ENCODE measurements at places on chromosomes 12 and 14. TPM values are rescaled to one million over a fixed set of nuclear protein-coding genes. Genes with fewer than 3 reads are reported as not detected.

NKX2-1 gene
- not detected for total RNA-seq

LTBR gene
- 89.3 TPM for total RNA-seq

POU6F1 gene
- 8.5 TPM for total RNA-seq

ACOT6 gene
- not detected for total RNA-seq

IL26 gene
- not detected for total RNA-seq

RNASE3 gene
- total RNA-seq = not detected

CCNB1IP1 gene
- 39.8 TPM for total RNA-seq
